Naive thymus-derived CD8-positive, alpha-beta T cell (primary cell): ENCODE measurements at places on chromosomes 6 and 20. TPM values are rescaled to one million over a fixed set of nuclear protein-coding genes. Genes with fewer than 3 reads are reported as not detected.

DNA sequence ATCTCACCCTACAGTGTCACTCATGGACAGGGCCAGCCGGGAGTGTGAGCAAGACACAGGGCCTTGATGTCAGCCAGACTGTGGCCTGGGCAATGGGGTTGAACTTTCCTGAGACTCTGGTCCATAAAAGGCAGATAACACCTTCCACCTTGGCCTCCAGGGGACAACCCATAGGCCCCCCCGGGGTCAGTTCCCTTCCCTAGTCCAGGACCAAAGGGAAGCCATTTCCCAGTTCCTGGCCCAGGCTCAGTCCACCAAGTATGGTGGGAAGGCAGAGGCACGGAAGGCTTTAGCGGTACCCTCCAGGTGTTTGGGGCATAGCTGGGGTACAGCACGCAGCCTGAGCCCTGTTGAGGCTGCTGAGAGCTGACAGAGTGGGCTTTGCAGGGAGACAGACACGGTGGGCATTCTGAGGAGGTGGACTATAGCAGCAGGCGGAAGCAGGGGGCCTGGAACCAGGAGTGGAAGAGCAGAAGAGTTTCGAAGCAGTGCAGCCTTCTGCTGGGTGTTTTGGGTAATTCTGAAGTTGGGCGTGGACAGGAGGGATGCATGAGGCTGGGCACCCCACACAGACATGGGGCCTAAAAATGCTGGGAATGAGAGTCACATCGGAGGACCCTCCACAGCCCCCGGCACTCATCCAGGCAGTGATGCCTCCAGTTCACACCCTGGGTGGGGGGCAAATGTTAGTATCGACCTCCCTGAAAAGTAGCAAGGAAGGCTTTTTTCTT is 43.9 kb upstream of the CD93 start:
- no peaks in the 10 kb centered on the region for H3K4me1 ChIP-seq
- H3K27me3 ChIP-seq, result no peaks in the 10 kb centered on the region
- no peak overlapping the region for H3K4me3 ChIP-seq
- no peaks in the 10 kb centered on the region for H3K36me3 ChIP-seq

- H3K36me3 ChIP-seq, result no peaks in the 10 kb centered on the region
- no peak for DNase-seq
- peak within 1 kb of the TSS; percentile 9 for H3K27ac ChIP-seq
- peak within 1 kb of the TSS; percentile 47 for H3K4me3 ChIP-seq
- peaks cover 6% of the 10 kb centered on the region for H3K4me1 ChIP-seq
Measured at GRCh38 chr6:129860908-129861665, at the start of gene TMEM244. TSS of gene TMEM244 (minus strand) at chr6:129861315. CDS start at chr6:129861188, 127 bp downstream.

DNA sequence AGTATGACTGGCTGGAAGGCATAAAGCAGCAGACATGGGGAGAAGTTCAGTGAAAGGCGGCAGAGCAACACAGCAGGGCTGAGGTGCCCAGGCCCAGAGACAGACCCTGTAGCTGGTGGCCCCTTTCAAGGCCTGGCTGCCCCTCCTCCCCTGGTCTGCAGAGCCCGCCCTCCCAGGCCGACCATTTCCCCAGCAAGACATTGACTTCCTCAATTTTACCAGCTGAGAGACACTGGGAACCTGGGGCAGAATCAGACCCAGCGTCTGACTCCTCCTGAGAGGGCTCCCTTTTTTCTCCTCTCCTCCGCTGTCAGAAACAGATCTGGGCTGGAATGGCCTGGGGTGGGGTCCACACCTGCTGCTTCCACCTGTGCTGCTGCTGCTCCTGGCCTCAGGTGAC is at the start of gene TREML4:
Gene TREML4 (plus strand): TSS at position 254 of the 400 bp plus-strand sequence. CDS start 79 bp downstream, at position 333.
- peaks cover 5% of the 10 kb centered on the region for H3K4me1 ChIP-seq
- H3K27me3 ChIP-seq, result peaks cover 12% of the 10 kb centered on the region
- H3K27ac ChIP-seq, result no peak within 1 kb of the TSS
- H3K36me3 ChIP-seq, result no peaks in the 10 kb centered on the region
- no peak for DNase-seq

DNA sequence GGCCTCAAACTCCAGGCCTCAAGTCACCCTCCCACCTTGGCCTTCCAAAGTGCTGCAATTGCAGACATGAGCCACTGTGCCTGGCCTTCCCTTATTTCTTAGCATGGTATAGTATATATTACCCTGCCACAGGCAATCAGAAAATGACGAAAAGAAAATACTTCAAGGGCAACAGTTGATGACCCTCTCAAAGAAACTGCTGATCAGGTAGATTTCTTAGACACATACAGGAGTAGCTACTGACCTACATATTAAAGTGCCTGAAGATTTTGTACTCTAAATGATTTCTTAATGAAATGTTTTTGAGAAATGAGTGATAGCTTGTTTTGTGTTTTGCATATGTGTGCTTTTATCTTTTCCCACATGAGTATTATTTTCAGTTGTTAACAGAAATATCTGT is 4.6 kb downstream of the SLC35F1 start:
- H3K4me1 ChIP-seq, result peaks cover 9% of the 10 kb centered on the region
- H3K27ac ChIP-seq, result no peak overlapping the region
- H3K36me3 ChIP-seq, result no peaks in the 10 kb centered on the region
- H3K4me3 ChIP-seq, result no peak overlapping the region

GRCh38 chr20:45924391-45925261 is 9.9 kb upstream of the PCIF1 start:
- H3K4me3 ChIP-seq, result no peak overlapping the region
- H3K4me1 ChIP-seq, result peaks cover 6% of the 10 kb centered on the region
- no peak overlapping the region for H3K27ac ChIP-seq
- DNase-seq, result no peak

- DNase-seq, result peak; percentile 41
- H3K4me3 ChIP-seq, result peak overlapping the region; percentile 77
- H3K27ac ChIP-seq, result peak overlapping the region; percentile 92
- peaks cover 2% of the 10 kb centered on the region for H3K36me3 ChIP-seq
- peaks cover 1% of the 10 kb centered on the region for H3K27me3 ChIP-seq
- H3K4me1 ChIP-seq, result peaks cover 21% of the 10 kb centered on the region
Measured at GRCh38 chr6:1524040-1524480, 85.7 kb upstream of the FOXC1 start.

- peaks cover 6% of the 10 kb centered on the region for H3K27me3 ChIP-seq
- H3K27ac ChIP-seq, result no peak overlapping the region
- H3K4me3 ChIP-seq, result no peak overlapping the region
- no peak for DNase-seq
- no peaks in the 10 kb centered on the region for H3K36me3 ChIP-seq
- H3K4me1 ChIP-seq, result peaks cover 3% of the 10 kb centered on the region
Measured at GRCh38 chr6:139474145-139475108, 100.0 kb upstream of the CITED2 start.

- no peak overlapping the region for H3K4me3 ChIP-seq
- H3K27me3 ChIP-seq, result no peaks in the 10 kb centered on the region
- DNase-seq, result no peak
Measured at GRCh38 chr6:56482525-56482924, 160.2 kb downstream of the DST start.

- no peaks in the 10 kb centered on the region for H3K4me1 ChIP-seq
- H3K27me3 ChIP-seq, result peaks cover 6% of the 10 kb centered on the region
- no peak overlapping the region for H3K4me3 ChIP-seq
- no peaks in the 10 kb centered on the region for H3K36me3 ChIP-seq
Measured at GRCh38 chr20:60962367-60963045, 289.6 kb upstream of the CDH4 start.

DNA sequence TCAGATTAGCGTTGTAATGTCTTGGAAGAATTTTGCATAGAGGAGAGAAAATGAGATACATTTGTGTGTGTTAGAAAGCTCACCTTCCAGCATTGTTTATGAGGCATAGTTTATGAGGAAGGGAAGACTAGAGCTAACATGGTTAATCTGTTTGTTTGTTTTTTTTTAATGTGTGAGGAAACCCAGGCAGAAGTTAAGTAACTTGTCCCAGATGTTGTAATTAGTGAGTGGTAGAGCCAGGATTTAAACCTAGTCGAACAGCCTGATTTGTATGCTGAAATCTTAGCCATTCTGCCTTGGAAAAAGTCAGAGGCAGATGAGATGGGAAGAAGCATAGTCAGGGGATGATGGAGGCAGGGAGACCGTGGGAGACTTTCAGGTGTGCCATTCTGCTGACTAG is 29.1 kb downstream of the NDUFAF5 start:
- DNase-seq, result no peak
- H3K36me3 ChIP-seq, result peaks cover 5% of the 10 kb centered on the region
- peak overlapping the region; percentile 3 for H3K27ac ChIP-seq
- no peaks in the 10 kb centered on the region for H3K4me1 ChIP-seq
- H3K27me3 ChIP-seq, result no peaks in the 10 kb centered on the region
- no peak overlapping the region for H3K4me3 ChIP-seq

DNA sequence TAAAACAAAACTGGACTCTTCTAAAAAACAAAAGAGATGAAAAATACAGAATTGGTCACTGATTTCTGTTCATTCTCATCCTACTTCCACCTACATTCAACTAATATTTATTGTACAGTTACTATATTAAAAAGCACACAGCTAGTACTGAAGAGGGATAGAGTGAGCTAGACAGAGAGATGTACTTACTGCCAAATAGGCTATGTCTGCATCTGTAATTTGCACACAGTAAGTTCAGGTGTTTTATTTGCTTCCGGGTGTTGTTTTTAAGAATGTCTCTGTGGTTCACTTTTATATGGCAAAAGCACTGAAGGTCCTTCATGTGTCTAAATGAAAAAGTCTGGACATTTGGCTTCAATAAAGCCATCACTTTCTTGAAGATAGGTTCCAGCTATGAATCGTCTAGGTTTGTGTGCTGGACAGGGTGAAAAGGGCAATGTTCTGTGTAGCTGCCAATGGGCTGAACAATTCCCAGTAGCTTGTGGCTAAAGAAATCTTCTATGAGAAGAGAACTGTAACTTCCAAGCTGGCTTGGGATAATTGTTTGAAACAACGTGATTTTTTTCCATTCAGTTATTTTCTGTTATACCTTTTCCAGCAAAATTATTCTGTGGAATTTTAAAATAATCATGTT is 47.3 kb downstream of the EPB41L2 start:
- H3K27ac ChIP-seq, result no peak overlapping the region
- DNase-seq, result no peak
- no peaks in the 10 kb centered on the region for H3K4me1 ChIP-seq
- peaks cover 3% of the 10 kb centered on the region for H3K36me3 ChIP-seq
- no peak overlapping the region for H3K4me3 ChIP-seq
- H3K27me3 ChIP-seq, result no peaks in the 10 kb centered on the region

- no peak overlapping the region for H3K4me3 ChIP-seq
- no peak for DNase-seq
- no peaks in the 10 kb centered on the region for H3K27me3 ChIP-seq
- H3K4me1 ChIP-seq, result no peaks in the 10 kb centered on the region
Measured at GRCh38 chr6:25180630-25181349, 98.4 kb upstream of the CARMIL1 start.

DNA sequence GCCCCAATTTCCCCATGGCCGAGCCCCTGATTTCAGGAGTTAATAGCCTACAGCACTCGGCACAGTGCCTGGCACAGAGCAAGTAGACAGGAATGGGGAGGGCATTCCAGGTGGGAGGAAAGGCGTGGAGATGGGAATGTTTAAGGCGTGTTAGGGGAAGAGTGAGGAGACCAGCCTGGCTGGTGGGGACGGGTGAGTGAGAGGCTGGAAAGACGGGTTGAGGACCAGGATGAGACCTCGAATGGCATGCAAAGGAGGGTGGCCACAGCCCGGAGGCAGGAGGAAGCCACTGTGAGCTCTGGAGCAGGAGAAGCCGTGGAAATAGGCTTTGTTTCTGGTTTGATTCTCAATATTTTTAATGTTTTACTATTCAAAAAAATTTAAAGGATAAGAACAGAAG is 49.5 kb downstream of the CEBPB start:
- peaks cover 2% of the 10 kb centered on the region for H3K27me3 ChIP-seq
- H3K36me3 ChIP-seq, result no peaks in the 10 kb centered on the region
- H3K4me3 ChIP-seq, result no peak overlapping the region
- no peak for DNase-seq
- peaks cover 2% of the 10 kb centered on the region for H3K4me1 ChIP-seq

GRCh38 chr6:10730254-10730653 is 7.4 kb downstream of the TMEM14C start:
- H3K4me3 ChIP-seq, result no peak overlapping the region
- H3K27ac ChIP-seq, result no peak overlapping the region
- no peak for DNase-seq
- H3K36me3 ChIP-seq, result peaks cover 59% of the 10 kb centered on the region
- H3K4me1 ChIP-seq, result peaks cover 7% of the 10 kb centered on the region

- peaks cover 8% of the 10 kb centered on the region for H3K4me1 ChIP-seq
- no peak overlapping the region for H3K27ac ChIP-seq
- H3K4me3 ChIP-seq, result peak overlapping the region; percentile 64
- H3K27me3 ChIP-seq, result peaks cover 51% of the 10 kb centered on the region
Measured at GRCh38 chr20:62476056-62476838, 452 bp upstream of the GATA5 start.

DNA sequence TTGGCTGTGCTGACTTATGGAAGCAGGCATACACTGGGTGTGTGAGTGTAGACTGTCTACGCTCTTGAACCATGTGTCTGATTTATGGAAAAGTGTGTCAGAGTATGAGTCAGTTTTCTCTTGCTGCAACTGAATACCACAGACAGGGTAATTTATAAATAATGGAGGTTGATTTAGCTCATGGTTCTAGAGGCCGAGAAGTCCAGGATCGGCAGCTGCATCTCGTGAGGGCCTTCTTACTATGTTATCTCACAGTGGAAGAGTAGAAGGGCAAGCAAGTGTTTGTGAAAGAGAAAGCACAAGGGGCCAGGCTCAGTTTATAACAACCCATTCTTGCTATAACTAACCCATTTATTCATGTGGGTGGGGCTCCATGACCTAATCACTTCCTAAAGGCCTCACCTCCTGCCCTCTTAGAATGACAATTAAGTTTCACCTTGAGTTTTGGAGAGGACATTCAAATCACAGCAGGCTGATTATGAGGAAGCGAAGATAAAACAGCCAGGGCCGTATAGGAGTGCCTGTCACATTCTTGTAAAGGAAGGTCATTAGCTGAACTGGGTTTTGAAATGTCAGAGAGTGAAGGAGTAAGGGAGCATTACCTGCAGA is 6.7 kb downstream of the GPR31 start:
- no peak overlapping the region for H3K27ac ChIP-seq
- no peak for DNase-seq
- no peak overlapping the region for H3K4me3 ChIP-seq
- H3K27me3 ChIP-seq, result no peaks in the 10 kb centered on the region

- no peaks in the 10 kb centered on the region for H3K4me1 ChIP-seq
- DNase-seq, result no peak
- H3K27me3 ChIP-seq, result peaks cover 6% of the 10 kb centered on the region
- H3K4me3 ChIP-seq, result no peak overlapping the region
- H3K27ac ChIP-seq, result no peak overlapping the region
Measured at GRCh38 chr6:122365775-122366403, 33.6 kb upstream of the HSF2 start.

GRCh38 chr6:55212156-55212555 is 37.8 kb downstream of the HCRTR2 start:
- H3K36me3 ChIP-seq, result no peaks in the 10 kb centered on the region
- H3K4me1 ChIP-seq, result no peaks in the 10 kb centered on the region

The ACTL10 gene
- total RNA-seq, result 4.5 TPM

The DEFB119 gene
- not detected for total RNA-seq

The VGLL2 gene
- total RNA-seq, result not detected

The ALDH8A1 gene
- 4.5 TPM for total RNA-seq

The MKKS gene
- total RNA-seq, result 16.0 TPM

The MAFB gene
- total RNA-seq, result 1.1 TPM

The SLC35D3 gene
- total RNA-seq, result not detected

The TSHZ2 gene
- 9.6 TPM for total RNA-seq

The ACAT2 gene
- 30.9 TPM for total RNA-seq

The CGA gene
- total RNA-seq, result not detected

The CLVS2 gene
- total RNA-seq, result not detected
